Stimulated activated CD8-positive, alpha-beta memory T cell treated with anti-CD3 and anti-CD28 coated beads, Interleukin-12 subunit alpha, Interleukin-12 subunit beta, amount 100 ng/mL, for 1 hour (primary cell): ENCODE measurements at places on chromosomes 3 and 15.

DNA sequence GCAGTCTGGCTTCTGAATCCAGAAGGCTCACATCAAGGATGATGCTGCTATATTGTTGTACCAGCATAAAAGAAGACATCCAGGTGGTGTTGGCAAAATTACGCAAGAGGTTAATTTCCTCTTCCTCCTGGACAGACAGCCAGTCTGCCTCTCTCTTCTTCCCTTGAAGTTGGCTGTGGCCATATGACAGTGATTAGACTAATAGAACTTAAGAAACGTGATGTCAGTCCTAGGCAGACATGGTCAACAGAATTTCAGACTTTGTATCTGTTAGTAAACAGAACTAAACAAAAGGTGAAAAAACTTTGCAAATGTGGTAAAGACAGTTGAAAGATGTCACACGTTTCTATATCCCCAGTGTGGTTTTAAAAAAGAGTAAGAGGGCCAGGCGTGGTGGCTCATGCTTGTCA lies 465.2 kb upstream of the NR2F2 start:
- DNase-seq: no peak

DNA sequence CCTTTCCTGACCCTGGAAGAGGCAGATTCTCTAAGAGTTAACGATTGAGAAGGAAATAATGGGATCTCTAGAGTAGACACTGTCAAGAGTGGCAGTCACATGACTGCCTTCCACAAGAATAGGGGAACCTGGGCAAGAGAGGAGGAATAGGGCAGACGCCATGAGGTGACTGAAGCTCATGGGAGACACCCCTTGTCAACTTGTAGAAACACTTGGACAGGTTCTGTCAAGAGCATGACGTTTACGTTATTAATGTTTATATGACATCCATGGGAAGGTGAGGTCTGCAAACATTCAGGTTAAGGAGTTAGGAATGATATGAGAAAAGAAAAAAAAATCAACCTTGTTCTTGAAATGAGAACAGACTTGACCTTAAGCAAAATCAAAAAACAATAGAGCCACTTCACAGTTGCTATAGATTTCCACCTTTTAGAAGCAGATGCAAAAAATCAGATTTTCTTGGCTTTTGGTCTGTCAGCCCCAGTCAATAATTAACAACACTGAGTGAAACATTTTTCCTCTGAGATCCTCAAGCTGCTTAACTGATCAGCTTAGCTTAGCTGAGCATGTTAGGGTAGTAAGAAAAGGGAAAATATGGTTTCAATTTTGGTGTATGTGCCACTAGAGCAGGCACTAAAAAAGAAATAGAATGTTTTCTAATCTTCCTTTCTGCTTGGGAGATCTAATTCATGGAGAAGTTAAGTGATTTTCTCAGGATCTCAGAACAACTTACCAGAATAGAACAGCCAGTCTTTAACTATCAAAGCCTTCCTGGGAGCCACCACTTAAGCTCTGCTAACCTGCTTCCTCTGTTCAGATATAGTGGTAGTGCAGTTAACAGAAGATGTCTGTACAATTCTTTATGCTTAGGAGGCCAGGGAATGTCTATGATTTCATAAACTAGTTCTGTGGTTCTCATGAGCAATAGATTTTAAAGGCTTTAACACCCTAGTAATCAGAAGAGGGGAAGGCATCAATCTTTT lies 116.9 kb downstream of the B3GALNT1 start:
- DNase-seq: no peak

DNA sequence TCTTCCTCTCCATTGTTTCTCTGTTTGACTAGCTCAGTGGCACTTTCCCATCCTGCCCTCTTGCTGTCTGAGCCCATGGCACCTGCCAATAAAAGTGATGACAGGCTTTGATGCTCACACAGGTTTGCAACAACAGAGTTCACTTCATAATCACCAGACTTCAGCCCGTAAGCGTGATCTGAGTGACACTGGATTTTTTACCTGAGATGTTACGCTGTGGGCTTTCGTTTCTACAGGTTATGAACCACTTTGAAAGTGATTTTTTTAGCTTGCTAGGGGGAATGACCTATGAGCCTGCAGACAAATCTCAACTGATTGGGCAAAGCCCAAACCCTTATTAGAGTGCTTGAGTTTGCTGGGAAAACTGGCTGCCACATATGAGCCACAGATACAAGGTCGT lies 173.9 kb upstream of the ICE2 start:
- DNase-seq: no peak

- no peak for DNase-seq
Observed at GRCh38 chr3:65433480-65433879, 605.2 kb downstream of the MAGI1 start.

GRCh38 chr3:196947860-196948441 lies 5.6 kb upstream of the NCBP2 start:
- DNase-seq: no peak

DNA sequence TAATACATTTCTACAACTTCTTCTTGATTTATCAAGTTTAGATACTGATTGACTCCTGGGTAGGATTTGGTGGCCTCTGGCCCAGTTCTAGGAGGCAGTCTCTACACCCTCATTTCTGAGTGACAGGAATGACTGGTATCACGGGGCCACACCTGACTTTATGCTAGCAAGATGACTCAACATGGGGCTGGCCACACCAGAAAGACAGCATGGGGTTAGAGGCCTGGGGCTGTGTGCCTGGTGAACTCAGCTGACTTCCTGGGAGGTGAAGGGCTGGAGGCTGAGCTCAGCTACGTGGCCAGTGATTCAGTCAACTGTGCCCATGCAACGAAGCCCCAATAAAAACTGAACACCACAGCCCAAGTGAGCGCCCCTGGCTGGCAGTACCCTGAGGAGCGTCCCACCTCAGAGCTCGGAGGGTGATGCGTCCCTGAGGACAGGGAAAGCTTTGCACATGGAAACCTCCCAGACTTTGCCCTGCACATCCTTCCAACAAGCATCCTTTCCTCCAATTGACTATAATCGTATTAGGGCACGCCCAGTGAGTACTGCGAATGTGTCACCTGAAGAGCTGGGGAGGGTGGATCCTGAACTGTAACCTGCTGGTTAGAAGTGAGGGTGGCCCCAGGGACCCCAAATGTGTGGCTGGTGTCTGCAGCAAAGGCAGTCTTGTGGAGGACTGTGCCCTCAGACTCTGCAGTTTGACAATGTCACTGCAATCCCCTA lies 57.2 kb downstream of the NIPA2 start:
- DNase-seq: no peak
